Fibroblast of skin of right biceps (primary cell): ENCODE measurements at places on chromosomes 12 and 14.

DNA sequence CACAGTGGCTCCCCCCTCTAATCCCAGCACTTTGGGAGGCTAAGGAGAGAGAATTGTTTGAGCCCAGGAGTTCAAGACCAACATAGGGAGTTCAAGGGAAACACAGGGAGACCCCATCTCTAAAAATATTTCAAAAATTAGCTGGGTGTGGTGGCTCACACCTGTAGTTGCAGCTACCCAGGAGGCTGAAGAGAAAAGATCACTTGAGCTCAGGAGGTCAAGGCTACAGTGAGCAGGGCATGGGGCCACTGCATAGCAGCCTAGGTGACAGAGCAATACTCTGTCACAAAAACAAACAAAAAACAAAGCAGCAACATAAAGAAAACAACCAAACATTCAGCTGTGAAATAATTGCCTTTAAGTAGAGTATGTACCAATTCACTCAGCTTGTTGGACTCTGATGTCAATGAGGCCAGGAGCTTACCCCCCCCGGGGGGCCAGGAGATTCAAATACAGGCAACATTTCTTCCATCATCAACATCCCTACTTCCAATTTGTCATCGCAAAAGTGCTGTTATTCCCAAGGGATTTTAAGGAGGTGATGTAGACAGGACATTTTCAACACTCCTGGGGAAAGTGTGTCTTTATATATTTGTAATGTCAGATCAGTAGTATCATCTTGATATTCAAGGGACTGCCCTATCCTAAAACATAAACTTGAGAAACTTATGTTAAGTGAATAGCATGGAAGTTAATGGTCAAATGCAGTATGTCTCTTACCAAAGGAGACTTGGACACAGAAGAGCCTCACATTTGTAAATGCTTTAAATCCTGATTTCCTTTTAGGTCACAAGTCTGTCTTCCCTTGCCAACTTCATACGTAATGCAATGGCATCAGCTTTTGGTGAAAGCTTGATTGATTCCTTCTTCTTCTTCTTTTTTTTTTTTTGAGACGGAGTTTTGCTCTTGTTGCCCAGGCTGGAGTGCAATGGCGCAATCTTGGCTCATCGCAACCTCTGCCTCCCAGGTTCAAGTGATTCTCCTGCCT, 40.6 kb upstream of the AEBP2 start:
- DNase-seq, result peak; percentile 28

- peak; percentile 44 for DNase-seq
These were observed 5.6 kb upstream of the SERPINA9 start for GRCh38 chr14:94481468-94482131.

GRCh38 chr14:59688224-59689170, 111.9 kb upstream of the CCDC175 start:
- DNase-seq, result peak; percentile 22

DNA sequence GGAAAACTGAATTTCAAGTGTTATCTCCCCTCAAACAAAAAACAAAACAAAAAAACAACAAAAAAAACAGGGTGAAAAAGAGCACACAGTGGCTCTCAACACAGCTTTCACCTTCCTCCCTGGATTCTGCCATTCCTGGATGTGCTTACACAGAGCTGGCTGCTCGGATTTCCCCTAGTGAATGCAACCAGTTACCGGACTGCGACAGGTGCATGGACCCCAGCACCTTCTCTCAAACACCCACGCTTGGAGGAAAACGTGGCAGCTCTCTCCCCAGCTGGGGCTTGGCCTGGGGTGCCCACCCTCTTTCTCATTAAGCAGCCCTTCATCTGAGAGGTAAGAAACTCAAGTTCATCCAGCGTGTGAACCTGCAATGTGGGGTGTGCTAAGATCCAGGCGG, 33.5 kb upstream of the DICER1 start:
- DNase-seq, result no peak

DNA sequence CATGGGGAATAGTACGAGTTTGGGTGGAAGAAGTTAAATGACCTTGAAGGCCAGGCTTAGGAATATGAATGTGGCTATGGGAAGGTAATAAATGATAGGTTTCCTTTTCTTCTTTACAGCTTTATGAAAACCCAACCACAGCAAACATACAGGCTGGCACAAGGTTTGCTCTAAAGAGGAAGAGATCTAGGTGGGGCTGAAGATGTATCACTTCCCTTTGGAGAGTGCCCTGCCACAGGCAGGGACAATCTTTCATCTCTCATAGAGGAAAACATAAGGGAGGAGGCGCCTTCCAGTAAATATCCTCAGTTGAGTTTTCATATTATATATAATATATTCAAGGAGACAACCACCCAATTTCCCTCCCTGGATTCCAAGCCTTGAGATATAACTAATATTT, 72.9 kb upstream of the FRMD6 start:
- no peak for DNase-seq

- no peak for DNase-seq
These were observed 1.6 kb downstream of the YARS2 start for GRCh38 chr12:32754111-32754510.

GRCh38 chr12:59087077-59087673, 166.9 kb upstream of the LRIG3 start:
- DNase-seq, result peak; percentile 25

- no peak for DNase-seq
These were observed 21.5 kb downstream of the CCDC88C start for GRCh38 chr14:91396013-91396660.

GRCh38 chr12:131117438-131118245, 163.9 kb downstream of the ADGRD1 start:
- DNase-seq, result no peak

GRCh38 chr12:46269429-46270241, 792 bp upstream of the SLC38A1 start:
- DNase-seq, result no peak

DNA sequence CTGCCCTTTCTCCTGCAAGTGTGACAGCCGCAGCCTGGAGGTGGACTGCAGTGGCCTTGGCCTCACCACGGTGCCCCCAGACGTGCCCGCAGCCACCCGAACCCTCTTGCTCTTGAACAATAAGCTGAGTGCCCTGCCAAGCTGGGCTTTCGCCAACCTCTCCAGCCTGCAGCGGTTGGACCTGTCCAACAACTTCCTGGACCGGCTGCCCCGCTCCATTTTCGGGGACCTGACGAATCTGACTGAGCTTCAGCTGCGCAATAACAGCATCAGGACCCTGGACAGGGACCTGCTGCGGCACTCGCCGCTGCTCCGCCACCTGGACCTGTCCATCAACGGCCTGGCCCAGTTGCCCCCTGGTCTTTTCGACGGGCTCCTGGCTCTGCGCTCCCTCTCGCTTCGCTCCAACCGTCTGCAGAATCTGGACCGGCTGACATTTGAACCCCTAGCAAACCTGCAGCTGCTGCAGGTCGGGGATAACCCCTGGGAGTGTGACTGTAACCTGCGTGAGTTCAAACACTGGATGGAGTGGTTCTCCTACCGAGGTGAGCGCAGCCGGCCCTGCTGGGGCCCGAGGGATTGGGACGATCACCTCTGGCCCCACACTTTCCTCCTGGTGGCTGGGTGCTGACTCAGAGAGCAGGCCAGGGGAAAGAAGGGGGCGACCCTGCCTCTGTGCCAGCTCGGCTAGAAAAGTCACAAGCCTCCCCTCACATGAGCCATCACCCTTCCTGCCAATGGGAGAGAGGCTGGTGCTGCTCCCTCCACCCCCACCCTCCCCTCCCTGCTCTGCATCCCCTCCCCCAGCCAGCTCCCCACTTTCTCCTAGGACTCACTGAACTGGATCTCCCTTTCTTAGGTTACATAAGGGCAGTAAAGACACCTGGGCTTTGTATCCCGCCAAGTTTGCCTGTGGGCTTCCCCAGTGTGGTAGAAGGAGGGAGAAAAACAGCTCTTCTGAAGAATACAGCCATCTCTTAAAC, 10.9 kb downstream of the LRTM2 start:
- peak; percentile 56 for DNase-seq

- DNase-seq, result no peak
These were observed 69.1 kb downstream of the VCPKMT start for GRCh38 chr14:50047274-50047676.

GRCh38 chr14:92491782-92492181, 21.8 kb upstream of the RIN3 start:
- DNase-seq, result no peak

GRCh38 chr12:124169577-124170284, 125.2 kb upstream of the RFLNA start:
- no peak for DNase-seq

GRCh38 chr14:68874746-68875155, 81.9 kb upstream of the ZFP36L1 start:
- DNase-seq, result no peak

DNA sequence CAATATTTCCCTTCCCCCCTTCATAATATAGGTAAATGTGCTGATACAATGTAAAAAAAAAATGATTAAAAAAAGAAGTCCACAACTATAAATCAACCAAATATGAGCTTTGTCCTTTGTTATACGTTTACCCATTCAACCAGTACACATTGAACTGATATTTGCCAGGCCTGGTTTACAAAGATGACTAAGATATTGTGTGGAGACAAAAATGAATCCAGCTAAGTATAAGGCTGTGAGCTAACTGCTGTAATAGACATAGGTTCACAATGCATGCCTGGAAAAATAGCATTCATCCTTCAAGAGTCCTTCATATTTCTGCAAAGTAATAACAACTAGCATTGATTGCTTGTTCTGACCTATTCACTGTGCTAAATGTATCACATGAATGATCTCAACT, 6.9 kb downstream of the C12orf56 start:
- DNase-seq, result no peak

DNA sequence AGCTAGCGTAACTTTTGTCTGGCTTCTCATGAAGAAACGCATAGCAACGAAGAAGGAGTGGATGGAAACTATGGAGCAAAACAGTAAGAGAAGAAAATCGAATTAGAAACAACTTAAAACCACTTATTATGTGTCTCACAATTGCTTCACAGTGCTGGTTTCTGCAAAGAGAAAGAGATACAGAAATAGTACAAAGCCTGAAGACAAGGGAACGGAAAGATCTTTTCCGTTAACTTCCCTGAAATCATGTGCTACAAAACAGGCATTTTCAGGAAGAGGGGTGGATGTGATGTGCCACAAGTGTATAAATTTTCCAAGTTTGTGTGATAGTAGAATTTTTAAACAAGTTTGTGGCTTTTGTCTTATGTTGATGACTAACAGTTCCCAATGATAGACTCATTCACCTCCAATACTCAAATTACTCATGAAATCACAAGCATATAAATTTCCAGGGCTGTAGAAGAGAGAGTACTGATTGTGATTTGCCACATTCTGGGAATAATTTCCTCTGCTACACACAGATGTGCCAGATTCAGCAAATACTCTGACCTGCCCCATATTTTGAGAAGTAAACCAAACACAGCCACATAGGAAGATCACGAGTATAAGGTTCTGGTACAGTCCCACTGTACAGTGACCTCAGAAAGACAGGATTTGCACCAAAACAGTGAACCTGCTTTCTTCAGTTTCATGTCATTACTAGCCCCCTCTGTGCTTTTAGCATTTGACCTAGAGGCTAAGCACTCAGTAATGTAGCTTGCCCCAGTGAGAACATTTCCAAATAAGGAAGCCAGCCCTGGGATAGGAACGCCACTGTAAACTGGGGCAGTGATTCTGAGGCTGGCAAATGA, 41.4 kb upstream of the PPFIA2 start:
- peak; percentile 3 for DNase-seq

DNA sequence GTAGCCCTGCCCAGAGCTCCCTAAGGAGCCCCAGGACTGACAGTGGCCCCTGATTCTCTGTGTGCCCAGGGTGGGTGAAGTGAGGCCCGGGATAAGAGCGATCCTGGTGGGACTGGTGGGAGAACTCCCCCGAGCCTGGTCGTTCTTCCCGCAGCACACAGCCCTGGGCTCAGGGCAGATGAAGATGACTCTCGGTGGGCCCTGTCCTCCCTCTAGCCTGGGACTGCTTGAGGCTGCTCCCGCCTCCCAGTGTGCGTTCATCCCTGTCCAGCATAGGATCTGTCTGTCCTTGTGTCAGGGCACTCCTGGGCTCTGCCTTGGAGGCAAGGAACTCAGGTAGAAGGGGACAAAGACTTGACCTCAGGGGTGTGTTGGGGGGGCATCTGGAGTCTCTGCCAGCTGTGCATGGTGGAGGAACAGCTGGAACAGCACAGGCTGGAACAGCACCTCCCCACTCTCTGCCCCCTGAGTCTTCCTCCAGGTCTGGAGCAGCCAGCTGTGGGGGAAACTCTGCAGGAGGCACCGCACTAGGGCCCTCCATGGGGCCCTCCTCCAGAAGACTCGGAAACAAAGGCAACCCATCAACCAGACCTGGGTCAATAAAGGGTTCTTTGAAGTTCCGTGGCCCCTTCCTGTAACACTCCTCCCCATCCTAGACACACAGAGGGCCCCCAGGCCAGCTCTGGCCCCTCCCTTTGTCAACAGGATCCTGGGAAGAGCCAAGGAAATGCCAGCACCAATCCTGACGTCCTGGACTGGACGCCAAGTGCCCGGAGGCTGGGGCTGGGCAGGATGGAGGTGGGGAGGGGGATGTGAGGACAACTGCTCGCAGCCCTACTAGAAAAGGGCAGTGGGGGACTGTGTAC, 15.9 kb downstream of the FAIM2 start:
- no peak for DNase-seq

- peak; percentile 78 for DNase-seq
These were observed 12.1 kb downstream of the SYNE3 start for GRCh38 chr14:95504135-95505029.

DNA sequence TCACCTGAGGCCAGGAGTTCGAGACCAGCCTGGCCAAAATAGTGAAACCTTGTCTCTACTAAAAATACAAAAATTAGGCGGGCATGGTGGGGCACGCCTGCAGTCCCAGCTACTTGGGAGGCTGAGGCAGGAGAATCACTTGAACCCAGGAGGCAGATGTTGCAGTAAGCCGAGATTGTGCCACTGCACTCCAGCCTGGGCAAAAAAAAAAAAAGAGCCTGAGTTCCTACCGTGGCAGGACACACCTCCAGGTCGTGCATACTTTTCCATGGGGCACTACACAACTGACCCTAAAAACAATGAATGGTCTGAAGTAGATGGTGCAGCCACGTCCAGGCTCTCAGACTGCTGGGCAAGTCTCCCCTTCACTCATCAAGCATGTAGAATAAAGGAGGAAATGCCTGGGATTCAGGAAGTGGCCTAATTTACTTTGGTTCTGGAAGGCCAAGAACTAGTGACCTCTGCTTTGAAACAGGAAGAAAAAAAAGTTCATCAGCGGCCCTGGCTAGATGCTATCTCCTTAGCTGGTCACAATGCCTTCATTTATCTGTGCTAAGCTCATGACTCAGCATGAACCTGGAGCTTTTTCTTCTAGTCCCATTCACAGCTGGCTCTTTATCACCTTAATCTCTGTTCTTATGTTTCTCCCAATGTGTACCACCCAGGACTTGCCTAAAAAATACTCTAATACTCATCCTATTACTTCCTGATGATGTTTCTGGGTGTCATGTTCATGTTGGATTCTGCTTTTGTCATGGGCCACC, 55.8 kb upstream of the OR6J1 start:
- DNase-seq, result no peak

GRCh38 chr12:80807640-80808288, 91.1 kb downstream of the MYF5 start:
- DNase-seq, result peak; percentile 37

- peak; percentile 30 for DNase-seq
These were observed 475.3 kb downstream of the EGLN3 start for GRCh38 chr14:33475623-33476022.
